Fibroblast of skin of back (primary cell): ENCODE measurements at places on chromosomes 1 and 21.

GRCh38 chr1:55353707-55354620, 138.8 kb upstream of the USP24 start:
- DNase-seq = no peak

- DNase-seq = no peak
These were observed 25.6 kb downstream of the EYA3 start for GRCh38 chr1:28062806-28063205.

DNA sequence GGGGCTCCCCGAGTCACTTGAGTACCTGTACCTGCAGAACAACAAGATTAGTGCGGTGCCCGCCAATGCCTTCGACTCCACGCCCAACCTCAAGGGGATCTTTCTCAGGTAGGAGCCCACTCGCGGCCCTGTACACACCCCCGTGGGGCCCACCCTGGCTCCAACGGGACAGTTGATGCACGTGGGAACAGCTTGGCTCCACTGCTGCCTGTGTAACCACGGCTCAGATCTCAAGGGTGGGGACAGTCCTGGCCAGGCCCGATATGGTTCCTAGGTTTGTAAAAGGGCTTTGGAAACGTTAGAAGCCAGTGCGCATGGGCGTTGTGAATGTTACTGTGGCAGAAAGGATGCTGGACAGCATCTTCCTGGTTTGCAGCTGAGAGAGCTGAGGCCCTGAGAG, 18.8 kb downstream of the PODN start:
- DNase-seq = no peak

DNA sequence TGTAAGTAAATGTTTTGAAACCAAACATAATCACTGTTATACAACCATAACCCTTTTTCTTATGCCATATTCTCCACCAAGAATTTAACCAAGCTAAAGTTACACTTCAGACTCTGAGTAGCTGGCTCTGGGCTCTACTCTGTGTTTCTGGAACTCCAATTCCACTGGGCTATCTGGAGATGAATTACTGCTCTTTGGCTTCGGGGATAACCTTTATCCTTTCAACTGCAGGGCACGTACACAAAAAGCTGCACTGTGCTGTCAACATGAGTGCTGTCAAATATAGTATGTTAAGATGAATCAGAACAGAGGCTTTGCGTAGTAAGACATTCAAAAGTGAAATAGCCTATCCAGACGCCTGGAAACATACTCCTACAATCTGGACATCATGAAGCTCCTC, 500.6 kb downstream of the LTN1 start:
- DNase-seq = no peak

- DNase-seq = no peak
These were observed 216.9 kb upstream of the TMPRSS15 start for GRCh38 chr21:18620436-18620835.

GRCh38 chr1:52127181-52128180, 14.4 kb upstream of the ZFYVE9 start:
- DNase-seq = peak; percentile 69

DNA sequence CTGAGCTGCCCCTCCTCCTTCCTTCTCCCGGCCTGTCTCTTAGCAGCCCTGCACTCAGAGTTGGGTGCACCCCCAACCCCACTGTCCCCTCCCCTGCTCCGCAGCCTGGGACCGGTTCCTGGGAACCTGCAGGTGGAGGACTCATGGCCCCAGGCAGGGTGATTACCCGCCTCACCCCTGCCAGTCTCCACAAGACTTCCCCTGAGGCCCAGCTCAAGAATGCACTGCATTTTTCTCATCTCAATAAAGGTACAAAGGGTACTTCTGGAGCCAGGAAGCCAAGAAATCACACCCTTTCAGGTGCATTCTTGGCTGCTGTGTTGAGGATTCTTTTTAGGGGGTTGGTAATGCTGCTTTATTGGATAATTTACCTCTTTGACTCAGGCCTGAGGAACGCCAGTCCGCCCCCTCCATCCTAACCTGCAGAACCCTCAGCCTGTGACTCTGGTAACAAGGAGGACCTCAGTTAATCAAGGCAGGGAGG, 126.3 kb upstream of the TMPRSS2 start:
- DNase-seq = no peak

GRCh38 chr1:239218301-239218700, 168.1 kb upstream of the CHRM3 start:
- DNase-seq = no peak

- DNase-seq = no peak
These were observed 27.2 kb downstream of the PROK1 start for GRCh38 chr1:110477967-110478640.

DNA sequence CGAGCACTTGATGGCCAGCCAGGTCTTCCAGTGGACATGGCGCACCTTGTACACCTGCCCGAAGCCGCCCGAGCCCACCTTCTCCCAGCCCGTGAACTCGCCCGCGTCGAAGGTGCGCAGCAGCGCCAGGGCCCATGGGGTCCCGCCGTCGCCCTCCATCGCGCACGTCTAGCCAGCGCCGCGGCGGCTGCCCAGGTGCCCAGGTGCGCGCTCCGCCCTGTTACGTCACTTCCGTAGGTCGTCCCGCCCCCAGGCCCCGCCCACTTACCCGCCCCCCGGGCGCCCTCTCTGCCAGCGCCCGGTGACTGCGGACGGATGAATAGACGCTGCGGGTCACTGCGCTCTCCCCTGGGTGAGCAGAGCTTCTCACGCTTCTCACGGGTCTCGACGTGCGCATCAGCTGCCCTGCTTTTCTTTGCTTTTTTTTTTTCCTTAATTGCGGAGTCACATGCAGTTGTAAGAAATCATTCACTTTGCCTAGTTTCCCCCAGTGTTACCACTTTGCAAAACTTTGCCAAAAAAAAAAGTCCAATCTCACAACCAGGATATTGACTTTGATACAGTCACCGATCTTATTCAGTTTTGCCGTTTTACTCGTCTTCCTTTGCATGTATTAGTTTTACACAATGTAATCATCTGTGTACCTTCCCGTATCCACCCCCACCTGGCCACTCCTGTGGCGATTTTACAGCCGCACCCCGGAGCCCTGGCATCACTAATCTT, at the start of gene RIPK4:
TSS of gene RIPK4 (minus strand) at position 170 of the 723 bp plus-strand sequence. CDS start at position 159, 11 bp downstream.
- DNase-seq = peak; percentile 61
